ENCODE measurements at places on chromosomes 6 and 20.

DNA sequence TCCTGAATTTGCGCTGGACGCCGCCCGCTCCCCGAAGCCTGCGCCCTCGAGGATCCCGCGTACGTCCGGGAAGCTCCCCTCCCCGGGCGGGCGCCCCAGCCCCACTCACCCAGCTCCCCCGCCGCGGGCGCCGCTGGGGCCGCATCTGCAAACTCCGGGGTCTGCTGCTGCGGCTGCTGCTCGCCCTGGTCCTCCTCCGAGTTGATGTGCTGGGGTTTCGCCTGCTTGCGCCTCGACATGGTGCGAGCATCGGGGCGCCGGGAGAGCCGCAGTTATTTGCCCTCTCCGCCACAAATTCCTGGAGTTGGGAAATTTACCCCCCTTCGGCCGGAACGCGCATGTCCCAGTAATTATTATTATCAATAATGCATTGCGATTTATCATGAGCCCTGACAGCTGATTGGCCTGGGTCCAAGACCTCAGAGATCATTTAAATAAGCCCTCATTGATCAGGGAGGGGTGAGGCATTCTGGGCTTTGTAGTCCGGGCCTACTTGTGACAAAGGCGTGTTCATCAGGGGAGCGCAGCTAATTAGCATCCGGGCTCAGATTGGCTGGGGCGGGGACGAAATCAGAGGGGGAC is at the start of gene SALL4:
SALL4 (minus strand) TSS at position 352 of the 582 bp plus-strand sequence; CDS start at position 239, 113 bp downstream.
- no peak for DNase-seq

DNA sequence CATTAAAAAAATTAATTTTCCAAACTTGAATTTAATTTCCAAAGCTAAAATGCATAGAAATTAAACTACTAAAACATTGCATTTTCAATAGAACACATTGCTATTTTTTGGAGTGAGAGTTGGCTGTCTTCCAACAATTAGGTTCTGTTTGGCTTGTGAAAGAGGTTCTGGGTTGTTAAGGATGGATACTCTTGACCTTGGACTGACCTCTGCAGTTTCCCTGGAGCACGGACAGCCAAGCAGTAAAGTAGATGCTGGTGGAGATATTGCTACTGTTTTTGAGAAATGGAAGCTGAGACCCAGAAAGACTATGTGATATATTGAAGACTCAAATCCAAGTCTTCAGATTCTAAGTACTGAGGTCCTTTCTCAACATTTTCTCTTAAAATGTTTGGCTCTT is 95.9 kb upstream of the CHD6 start:
- DNase-seq, result no peak

- no peak for DNase-seq
These were observed 63.5 kb downstream of the EFHC1 start for GRCh38 chr6:52483671-52484003.

DNA sequence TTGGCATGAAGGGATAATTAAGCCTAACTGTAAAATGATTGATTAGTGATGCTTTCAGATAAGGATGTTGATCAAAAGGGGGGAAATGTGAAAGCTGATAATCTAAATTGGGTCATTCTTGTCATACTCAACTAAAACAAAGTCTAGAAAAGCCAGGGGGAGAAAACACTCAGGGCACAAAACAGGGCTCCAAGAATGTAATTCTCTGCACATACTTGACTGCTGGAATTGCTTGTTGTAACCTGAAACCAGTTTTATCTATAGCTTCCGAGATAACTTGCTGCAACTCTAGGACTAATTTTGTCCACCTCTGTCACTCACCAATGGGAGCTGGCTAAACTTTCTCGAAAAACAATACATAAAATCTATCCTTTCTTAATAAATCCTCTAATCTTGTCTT is 310.3 kb downstream of the CLVS2 start:
- DNase-seq, result no peak

- no peak for DNase-seq
These were observed 27.4 kb downstream of the ANKS1A start for GRCh38 chr6:34916348-34916967.

GRCh38 chr20:3434232-3434631 is 26.8 kb upstream of the DNAAF9 start:
- no peak for DNase-seq

DNA sequence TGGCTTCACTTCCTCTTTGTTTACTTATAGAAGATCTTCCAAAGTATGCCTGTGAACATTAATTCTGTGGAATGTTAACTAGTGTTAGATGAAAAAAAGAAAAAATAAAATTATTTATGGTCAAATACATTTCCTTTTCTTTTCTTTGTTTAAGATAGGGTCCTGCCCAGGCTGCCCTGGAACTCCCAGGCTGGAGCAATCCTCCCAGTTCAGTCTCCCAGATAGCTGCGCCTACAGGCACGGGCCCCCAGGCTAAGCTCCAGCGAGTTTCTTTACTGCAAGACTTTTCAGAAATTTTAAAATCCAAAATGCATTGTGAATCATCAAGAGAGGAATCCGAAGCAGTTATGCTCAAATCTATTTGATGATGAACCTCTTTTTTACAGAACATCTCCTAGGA is 39.3 kb upstream of the IL20RA start:
- no peak for DNase-seq
